ENCODE measurements at places on chromosomes 6 and 20.

DNA sequence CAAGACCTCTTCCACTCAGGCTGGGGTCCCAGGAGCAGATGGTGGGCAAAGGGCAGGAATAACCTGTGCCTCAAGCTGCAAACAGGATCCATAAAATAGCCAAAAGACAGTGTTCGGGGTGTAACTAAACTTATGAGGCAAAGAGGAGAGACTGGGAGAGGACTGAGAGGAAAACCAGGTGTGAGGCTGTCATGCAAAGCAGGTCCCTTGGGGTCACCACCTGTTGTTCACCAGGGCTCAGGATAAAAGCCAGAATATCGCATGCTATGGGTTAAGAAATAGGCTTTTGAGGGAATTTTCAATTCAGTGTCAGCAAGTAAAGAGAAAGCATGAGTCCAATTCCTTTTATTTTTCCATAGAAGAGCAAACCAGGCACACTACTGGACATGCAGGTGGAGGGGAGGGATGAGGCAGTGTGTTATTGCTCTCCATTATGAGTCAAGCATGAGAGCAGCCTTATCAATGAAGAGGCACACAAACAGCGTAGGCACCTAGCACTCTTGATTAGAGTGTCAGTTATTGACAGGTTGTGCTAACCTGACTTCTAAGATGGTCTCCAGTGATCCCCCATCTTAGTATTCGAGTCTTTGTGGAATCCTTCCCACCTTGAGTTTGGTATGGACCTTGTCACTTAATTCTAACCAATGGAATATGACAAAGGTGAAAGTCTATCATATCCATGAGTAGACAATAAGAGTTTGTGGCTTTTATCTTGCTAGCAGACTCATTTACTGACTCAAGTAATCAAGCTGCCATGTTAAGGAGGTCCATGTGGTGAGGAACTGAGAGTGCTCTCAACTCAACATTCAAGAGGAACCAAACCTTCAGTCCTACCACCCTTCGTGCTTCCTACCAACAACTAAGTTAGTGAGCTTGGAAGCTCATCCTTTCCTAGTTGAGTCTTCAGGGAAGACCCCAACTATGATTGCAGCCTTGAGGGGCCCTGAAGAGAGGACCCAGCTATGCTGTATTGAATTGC, 18.8 kb downstream of the HLA-E start:
- no peak for DNase-seq

- no peak for DNase-seq
These were observed 2.8 kb downstream of the TMC2 start for GRCh38 chr20:2538931-2539720.

- no peak for DNase-seq
These were observed 19.8 kb downstream of the CRISP2 start for GRCh38 chr6:49693512-49693911.

DNA sequence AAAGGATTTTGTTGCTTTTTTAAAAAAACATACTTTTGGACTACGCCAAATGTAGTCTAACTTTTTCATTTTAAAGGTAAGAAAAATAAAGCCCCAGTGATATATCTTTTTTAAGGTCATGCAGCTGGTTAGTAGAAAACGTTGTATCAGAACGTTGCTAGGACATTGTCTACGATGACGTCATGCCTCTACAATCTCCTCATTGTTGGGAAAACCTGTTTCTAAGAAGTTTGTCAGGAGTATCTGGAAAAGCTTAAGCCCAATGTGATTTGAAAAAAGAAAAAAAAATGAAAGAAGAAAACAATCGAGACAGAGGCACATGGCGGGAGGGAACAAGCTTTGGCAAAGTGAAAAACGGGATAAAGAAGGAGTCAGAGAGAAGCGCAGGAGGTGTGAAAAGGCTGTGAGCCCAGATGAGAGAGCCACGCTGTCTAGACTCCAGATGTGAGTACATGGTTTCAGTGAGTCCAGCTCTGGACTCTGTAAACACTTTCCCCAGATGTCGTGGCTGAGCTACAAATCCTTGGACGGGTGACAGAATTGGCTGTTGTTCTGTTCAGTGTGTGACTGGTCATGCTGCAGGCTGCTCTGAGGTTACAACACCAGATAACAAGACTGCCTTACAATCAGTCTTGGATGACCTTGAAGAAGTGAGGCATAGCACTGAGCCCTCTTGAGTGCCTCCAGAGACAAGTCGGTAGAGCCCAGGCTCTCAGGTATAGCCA, 656.7 kb upstream of the ID4 start:
- DNase-seq: no peak

- DNase-seq: peak; percentile 43
These were observed 8.8 kb upstream of the VSX1 start for GRCh38 chr20:25090492-25091429.

GRCh38 chr20:10511170-10511508, 76.0 kb downstream of the SLX4IP start:
- DNase-seq: no peak

DNA sequence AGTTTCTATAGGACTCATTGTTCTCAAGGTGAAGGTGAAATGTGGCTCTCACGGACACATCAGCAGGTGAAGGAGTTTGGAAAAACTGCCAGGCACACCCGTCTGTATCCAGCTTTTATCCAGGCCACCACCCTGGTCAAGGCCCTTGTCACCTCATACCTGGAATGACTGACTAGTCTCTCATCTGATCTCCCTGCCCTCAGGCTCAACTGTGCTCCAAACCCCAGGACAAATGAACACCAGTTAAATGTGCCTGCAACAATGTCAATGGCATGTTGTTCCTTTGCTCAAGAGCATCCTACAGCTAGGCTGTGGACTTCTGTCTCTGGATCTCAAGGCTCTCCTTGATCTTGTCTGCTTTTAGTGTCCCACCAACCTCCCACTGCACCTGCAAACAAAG, 47.6 kb upstream of the DSP start:
- no peak for DNase-seq

DNA sequence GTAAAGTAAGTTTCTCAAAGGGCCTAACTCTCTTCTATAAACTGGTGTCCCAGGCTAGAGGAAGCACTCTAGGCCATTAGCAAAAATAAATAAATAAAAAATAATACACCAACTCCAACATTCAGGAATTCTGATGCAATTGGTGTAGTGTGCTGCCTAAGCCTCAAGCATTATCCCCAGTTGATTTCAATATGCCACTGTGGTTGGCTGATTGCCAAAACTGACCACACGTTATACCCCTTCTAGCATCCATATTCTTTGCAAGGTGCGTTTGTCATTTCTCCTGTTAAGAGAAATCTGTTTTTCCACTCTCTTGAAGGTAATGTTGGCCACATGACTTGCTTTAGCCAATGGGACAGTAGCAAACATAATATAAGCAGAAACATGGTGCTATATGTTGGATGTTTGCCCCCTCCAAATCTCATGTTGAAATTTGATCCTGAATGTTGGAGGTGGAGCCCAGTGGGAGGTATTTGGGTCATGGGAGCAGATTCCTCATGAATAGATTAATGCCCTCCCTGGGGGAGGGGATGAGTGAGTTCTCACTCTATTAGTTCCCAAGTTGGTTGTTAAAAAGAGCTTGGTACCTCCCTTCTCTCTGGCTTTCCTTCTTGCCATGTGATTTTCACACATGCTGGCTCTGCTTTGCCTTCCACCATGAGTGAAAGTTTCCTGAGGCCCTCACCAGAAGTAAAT, 71.9 kb upstream of the PLCB4 start:
- DNase-seq: no peak

GRCh38 chr6:32840604-32841246, 2.2 kb upstream of the TAP2 start:
- DNase-seq: no peak

DNA sequence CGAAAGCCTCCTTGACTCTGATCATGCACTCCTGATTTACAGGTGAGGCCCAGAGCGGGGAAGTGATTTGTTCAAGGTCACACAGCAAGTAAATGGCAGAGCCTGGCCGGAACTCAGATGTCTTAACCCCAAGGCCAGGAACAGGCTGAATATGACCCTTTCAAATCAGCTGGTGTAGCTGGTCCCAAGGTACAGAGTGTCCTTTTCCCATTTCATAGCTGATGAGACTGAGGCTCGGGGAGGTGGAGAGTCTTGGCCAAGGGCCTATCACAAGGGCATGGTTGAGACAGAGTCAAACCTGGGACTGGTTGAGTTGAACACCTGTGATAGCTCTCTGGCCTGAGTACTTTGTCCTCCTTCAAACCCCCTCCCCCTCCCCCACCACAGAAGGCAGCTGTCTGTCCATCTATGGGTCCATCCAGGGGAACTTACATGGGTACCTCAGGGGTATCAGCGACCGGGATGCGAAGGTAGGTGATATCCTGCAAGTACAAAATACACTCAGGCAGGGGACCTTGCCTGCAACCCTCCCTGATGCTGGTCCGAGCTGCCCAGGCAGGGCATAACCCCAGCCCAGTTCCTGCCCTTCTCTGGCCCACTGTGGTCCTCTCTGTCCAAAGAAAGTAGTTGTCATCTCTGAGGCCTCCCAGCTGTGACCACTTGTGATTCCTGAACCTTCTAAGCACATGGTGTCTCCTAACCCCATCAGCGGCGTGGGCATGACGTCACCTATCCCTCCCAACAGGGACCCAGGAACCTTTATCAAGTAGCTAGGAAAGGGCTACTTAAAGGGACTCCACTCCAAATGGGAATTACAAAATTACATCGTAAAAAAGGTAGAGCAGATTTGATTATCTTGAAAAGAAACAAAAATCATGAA, 5.6 kb downstream of the DUSP15 start:
- no peak for DNase-seq

- DNase-seq: no peak
These were observed 68.8 kb downstream of the RAB44 start for GRCh38 chr6:36766399-36766945.

DNA sequence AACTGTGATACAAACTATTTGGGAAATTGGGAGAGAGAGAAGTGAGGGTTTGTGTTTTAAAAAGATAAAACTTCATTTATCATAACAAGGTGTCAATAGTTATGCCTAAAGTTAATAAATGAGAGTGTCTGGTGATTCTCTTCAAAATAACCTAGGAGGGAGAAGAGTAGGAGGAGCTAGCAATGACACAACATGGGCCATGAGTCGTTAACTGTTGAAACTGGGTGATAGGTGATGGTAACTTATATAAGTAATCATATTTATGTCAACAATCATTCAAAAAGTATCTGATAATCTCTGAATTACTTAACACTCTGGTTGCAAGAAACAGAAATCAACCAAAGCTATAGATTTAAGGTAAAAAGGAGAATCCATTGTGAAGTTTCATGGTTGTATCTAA, 46.8 kb upstream of the INSM1 start:
- no peak for DNase-seq

DNA sequence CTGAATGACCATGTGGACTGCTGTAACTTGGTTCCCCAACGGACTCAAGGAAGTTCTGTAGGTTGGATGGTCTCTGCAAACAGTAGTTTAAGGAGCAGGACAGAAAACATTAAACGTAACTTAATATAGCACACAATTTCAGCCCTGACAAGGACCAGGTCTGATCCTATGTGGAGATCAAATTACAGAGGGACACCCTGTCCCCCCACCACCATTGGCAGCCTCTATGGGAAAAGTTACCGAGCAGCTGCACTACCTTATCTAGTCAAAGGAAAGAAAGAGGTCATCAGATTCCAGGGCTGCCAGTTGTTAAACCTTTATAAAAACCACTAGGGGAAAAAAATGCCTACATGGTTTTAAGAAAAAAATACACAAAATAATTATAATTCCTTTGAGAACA, 191.5 kb upstream of the RSPO3 start:
- no peak for DNase-seq

GRCh38 chr20:44388466-44389023, 33.0 kb downstream of the HNF4A start:
- peak; percentile 22 for DNase-seq

GRCh38 chr6:55778705-55779104, 96.7 kb downstream of the BMP5 start:
- DNase-seq: no peak
